ENCODE measurements at places on chromosomes 12 and 14.
A peak's percentile ranks its signal among the peaks of the same experiment; 100 is the strongest.

DNA sequence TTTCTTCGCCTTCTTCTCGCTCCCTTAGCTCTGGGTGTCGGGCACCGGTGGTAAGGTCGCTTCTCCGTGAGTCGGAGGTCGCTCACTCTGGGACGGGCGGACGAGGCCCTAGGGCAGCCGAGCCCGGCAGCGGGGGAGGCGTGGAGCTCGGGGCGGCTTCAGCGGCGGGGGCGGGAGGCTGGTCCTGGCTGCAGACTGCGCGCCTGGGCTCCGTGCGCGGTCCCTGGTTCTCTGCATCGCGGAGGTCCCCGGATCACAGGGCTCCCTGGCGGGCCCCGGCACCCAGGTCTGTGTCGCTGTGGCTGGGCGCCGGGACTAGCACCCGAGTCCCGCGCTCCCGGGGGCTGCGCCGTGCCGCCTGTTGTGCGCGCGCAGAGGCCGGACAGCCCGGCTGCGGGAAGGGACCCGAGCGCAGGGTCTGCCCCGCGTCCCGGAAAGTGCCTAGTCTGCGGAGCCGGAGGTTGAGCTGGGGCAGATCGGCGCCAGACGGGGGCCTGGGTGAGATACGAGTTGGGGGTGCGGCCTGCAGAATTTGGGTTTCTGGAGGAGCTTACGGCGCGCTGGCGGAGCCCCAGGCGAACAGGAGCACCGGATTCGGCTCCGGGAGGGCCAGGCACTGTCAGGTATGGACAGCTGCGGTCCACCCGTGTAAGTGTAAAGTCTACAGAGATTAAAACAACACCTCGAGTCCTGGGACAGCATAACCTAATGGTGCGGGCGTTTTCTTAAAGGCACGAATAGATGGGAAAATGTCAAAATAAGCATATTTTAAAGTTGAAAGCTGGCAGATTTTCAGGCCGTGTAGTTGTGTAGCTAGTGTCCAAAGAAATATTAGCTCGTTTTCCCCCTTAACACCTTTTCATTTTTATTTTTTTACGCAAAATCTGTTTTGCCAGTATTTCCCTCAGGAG, 713 bp downstream of the FRMD6 start:
- peak; percentile 40 for ATAC-seq

GRCh38 chr14:89284333-89285058, 132.5 kb downstream of the FOXN3 start:
- no peak for ATAC-seq

GRCh38 chr14:91754819-91755218, 22.9 kb upstream of the CATSPERB start:
- ATAC-seq, result no peak

- ATAC-seq, result no peak
Observed at GRCh38 chr12:66584673-66585072, 94.2 kb downstream of the GRIP1 start.

- no peak for ATAC-seq
Observed at GRCh38 chr12:82866227-82866775, 179.6 kb downstream of the TMTC2 start.

GRCh38 chr12:131830335-131830913, 2.2 kb downstream of the MMP17 start:
- no peak for ATAC-seq

GRCh38 chr12:6228535-6229223, 28.5 kb downstream of the CD9 start:
- no peak for ATAC-seq

GRCh38 chr14:51039252-51039651, 55.7 kb downstream of the TRIM9 start:
- no peak for ATAC-seq

GRCh38 chr14:86712176-86712575, 1182.2 kb downstream of the FLRT2 start:
- no peak for ATAC-seq

- no peak for ATAC-seq
Observed at GRCh38 chr12:112963227-112963861, 15.0 kb upstream of the OAS2 start.

GRCh38 chr12:45675534-45675933, 54.0 kb upstream of the ARID2 start:
- no peak for ATAC-seq

DNA sequence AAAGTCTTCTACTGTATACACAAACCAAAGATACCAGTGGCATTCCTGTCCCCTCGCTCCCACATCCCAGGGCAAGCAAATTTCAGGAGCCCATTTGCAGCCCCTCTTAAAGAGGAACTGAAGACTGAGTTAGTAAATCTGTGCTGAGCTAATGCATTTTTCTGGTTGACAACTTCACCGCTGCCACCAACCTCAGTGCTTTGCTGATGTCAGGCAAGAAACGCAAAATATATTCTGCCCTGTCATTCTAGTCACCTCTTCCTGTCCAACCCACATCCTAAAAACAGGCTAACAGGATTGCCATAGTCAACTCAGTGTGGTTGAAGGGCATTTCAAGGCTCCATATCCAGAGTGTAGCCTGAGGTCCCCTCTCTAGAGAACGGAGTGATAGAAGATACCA, 59.4 kb upstream of the FICD start:
- no peak for ATAC-seq

DNA sequence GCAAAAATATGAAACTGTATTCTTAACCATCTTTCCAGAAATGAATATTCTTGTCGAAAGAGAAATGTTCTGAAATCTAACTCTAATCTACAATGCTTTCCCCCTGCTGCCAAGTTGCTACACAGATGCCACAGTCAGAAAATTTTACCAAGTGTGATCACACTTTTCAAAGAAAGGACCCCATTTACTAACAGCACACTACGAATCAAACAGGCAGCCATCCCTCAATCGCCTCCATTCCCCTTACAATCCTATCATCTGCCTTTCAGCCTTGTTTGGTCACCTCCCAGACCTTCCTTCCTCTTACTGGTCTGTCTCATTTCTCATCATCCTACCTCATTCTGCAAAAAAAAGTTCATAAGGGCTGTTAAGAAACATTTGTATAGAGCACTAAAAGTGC, 190.1 kb downstream of the MED13L start:
- ATAC-seq, result peak; percentile 20

DNA sequence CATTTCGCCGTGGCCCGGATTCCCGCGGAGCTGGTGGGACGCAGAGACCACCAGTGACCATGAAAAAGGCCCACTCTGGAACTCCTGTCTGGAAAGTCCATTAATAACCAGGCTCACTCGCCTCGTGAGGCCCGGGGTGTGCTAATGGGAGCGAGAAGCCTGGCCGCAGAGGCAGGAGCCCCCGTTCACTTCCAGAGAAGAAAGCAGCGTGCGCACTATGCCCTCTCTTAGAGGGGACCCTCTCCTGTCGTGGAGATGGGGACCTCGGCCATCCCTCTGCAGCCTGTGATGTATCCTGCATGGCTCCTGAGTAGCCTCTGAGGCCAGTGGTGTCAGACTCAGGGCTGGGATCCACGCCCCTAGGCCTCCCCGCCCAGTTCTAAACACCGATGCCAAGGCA, 134.1 kb upstream of the VRK1 start:
- no peak for ATAC-seq

DNA sequence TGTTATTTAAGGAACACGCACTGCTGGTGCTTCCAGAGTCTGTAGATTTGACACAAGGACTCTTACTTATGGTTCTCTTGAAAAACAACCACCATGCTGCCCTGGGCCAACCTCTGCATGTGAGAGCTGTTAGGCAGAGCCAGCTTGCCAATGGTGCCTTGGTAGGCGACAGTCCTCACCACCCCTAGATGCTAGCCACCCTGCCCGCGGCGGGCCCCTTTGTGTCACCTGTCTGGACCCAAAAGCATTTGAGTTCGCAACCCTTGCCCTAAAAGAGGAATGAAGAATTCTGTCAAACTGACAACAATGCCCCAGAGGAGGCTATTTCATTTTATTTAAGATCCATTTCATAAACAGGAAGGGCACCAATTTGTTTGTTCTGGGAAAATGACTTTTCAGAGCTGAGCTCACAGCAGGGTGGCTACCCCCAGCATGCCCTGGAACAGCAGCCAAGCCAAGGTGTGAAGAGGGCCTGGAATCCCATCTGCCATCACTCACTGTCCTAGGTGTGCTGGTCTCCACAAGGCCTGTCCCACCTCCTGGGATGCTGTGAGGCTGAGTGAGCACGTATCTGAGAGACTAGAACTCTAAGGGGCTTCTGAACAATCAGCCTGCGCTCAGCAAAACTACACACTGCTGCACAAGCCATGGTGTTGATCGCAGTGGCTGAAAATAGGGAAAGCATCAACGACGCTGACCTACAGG, 63.8 kb upstream of the FZD10 start:
- no peak for ATAC-seq

- ATAC-seq, result no peak
Observed at GRCh38 chr12:68242777-68243176, 10.6 kb downstream of the IL22 start.

- ATAC-seq, result no peak
Observed at GRCh38 chr14:58794993-58795762, 157.4 kb downstream of the DACT1 start.

GRCh38 chr14:20356422-20356821, 13.0 kb downstream of the PARP2 start:
- ATAC-seq, result no peak

DNA sequence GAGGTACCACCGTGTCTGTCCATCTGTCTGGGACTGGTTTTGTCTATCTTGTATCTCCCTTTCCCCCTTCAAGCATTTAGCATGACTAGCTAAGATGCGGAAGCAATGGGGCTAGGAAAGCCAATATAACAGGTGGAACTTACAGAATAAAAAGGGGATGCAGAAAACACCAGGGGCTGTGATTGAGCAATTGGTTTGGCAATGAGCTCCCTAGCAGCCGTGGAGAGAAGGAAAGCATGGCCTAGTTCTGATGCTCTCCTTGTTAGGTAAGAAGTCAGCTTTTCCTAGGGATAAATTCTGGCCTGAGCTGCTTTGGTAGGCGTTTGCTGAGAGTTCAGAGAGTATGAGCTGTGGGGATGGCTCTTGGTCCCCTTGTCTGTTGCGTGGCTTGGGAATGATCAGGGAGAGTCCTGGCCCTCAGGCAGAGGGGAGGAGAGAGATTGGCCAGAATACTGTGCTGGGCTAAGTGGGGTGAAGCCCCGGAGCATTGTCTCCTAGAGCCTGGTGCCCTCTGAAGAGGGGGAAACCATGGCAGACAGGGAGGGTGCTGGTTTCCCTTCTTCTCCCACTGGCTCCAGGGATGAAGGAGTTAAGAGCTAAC, 7.1 kb downstream of the SETD1B start:
- no peak for ATAC-seq

DNA sequence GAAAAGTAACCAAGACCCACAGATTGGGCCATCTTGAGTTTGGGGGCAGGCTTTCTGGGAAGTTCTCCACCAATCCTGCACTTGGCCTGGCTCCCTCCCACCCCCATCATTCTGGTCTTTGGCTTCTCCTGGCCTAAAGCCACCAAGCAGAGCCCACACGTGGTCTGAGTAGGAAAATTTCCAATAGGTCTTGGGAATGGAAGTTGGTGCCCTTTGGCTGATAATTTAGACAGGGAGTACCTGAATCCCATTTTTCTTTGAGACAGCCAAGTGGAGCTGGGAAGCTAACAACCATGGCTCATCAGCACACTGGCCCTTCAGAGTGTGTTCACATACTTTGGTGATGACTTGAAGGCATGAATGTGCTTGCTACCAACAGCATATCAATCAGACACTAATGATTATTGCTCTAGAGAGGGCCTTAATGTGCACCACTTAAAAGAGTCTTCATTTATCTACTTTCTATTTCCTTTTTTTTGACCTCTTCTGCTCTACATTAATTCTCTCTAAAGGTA, 156.0 kb downstream of the EGLN3 start:
- no peak for ATAC-seq
